Activated T-helper 17 cell treated with anti-CD3 and anti-CD28 coated beads, Interleukin-2, amount 50 U/mL, for 72 hours (primary cell): ENCODE measurements at places on chromosomes 5 and 9.

DNA sequence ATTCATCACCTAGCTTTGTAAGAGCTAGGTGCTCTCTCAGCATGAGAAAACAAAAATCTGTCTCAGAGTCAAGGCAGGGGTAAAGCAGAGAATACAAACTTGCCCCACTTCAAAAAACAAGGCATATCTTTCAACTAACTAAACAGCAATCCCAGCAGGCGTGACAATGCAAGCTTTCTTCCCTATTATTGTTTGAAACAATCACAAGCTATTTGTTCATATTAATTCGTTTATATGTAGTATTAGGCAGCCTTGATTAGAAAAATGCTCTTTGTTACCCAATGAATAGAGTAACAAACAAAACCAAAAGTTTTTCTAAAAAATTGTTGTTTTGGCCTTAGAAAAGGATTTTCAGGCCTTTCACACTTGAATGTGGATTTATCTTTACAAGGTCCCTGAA is 71.1 kb downstream of the LPAR1 start:
- ATAC-seq, result no peak

DNA sequence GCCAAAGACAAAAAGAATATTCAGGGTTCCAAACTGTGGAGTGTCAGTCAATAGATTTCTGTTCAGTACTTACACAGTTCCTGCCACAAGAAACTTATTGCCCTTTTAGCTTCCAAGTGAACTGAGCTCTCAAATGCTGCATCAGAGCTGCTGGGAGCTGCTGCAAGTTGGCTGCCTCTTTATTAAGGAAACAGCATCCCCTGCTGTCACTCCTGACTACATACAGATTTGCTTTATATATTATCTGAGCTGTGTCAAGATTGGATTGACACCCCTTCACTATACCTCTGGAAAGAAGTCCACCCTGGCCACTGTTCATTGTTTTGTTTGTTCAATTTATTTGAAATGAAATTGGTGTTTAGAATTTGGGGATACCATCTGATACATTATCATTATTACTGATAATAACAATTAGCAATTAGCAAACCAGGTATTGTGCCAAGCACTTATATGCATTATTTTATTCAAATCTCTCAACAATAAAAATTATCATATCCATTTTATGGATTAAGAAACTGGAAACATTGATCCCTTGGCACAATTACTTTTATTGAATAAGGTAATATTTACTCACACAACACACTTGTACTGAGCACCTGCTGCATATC is 16.4 kb upstream of the C5orf58 start:
- no peak for ATAC-seq

GRCh38 chr5:140227046-140227445 is 52.1 kb downstream of the CYSTM1 start:
- ATAC-seq, result no peak

GRCh38 chr5:68456756-68457217 is 241.2 kb downstream of the PIK3R1 start:
- peak; percentile 47 for ATAC-seq

DNA sequence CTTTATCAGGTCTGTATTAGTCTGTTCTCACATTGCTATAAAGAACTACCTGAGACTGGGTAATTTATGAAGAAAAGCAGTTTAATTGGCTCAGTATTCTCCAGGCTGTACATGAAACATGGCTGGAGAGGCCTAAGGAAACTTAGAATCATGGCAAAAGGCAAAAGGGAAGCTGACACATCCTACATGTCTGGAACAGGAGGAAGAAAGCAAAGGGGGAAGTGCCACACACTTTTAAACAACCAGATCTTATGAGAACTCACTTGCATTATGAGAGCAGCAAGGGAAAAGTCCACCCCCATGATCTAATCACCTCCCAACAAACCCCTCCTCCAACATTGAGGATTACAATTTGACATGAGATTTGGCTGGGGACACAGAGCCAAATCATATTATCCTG is 132.1 kb downstream of the PCSK1 start:
- no peak for ATAC-seq

DNA sequence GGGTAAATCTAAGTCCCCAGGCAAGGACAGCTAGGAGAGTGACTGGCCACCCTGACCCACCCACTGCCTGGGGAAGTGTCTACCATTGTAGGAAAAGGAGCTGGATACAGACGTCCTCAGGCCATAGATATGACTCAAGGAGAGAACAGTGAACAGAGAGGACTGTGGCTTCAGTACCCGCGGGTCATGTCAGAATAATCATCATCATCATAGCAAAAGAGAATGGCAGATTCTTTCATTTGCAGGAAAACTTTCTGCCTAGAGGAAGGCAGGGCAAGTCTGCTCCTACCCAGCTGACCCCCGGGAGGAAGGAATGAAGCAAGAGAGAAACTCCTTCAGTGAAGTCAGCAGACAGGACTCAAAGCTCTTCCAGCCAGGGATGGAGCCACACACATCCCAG is 52.2 kb upstream of the UBTD2 start:
- ATAC-seq, result no peak

GRCh38 chr9:4689021-4689420 is 9.7 kb downstream of the CDC37L1 start:
- no peak for ATAC-seq
